Right cardiac atrium (tissue), 5 donors: ENCODE measurements at places on chromosomes 6 and 20. TPM values are rescaled to one million over a fixed set of nuclear protein-coding genes. Genes with fewer than 3 reads are reported as not detected.
A peak's percentile ranks its signal among the peaks of the same experiment; 100 is the strongest.

KCNQ5 gene
- total RNA-seq: 0.20 TPM

BNIP5 gene
- total RNA-seq: not detected

- no peak for DNase-seq
Observed at GRCh38 chr20:60518022-60518421, 559.8 kb downstream of the CDH26 start.

DNA sequence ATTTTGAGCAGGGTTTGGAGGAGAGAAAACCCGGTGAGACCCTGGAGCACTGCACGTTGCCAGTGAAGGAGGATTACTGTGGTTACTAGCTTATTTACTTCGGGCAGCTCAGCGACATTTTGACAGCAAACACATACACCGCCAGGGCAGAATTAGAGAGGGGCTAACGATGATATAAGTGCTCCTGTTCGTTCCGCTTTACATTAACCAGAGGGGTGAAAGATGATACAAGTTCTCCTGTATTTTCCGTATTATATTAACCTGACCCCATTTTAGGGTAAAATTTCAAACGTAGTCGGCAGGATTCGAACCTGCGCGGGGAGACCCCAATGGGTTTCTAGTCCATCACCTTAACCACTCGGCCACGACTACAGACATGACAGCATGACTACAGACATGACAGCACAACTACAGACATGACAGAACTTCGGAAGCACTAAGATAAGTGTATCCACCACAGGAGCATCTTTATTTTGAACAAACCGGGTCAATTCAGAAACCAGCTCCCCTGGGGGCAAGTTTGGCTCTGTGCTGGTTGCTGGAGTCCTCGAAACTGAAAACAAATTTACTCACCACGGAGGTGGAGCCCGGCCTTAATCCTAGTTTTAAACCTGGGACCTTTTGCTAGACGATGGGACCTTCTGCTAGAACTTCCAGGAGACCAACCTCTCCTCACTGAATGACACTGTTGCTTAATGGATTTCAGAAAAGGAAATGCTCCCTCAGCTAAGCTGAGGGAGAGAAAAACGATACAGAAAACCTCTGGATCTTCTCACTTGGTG lies 80.4 kb upstream of the ZNF184 start:
- no peak for DNase-seq

TNXB gene
- 182 TPM for total RNA-seq

DNA sequence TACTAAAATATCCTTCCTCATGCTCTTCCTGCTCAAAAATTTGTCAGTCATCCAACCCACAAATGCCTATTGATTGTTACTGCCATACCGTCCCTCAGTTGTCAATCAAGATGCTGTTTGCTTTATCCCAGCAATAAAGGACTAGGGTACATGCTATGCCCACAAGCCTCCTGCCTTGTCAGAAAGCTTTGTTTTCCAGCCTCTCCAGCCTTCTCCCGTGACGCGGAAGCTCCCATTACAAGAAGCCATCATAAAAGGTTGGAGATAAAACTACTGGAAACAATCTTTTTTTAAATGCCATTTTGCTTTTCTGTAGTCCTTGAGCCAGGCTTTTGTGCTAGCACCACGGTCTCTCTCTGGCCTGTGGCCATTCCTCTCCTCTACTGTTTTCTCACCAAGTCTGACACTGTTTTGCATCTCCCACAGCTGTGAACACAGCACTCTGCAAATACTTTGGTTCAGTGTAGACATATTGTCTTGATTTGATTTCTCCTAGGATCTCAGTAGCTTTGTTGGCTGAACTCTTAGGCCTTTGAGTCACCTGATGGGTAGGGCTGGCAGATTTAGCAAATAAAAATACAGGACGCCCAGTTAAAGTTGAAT lies 495.7 kb upstream of the JARID2 start:
- no peak for DNase-seq

DNA sequence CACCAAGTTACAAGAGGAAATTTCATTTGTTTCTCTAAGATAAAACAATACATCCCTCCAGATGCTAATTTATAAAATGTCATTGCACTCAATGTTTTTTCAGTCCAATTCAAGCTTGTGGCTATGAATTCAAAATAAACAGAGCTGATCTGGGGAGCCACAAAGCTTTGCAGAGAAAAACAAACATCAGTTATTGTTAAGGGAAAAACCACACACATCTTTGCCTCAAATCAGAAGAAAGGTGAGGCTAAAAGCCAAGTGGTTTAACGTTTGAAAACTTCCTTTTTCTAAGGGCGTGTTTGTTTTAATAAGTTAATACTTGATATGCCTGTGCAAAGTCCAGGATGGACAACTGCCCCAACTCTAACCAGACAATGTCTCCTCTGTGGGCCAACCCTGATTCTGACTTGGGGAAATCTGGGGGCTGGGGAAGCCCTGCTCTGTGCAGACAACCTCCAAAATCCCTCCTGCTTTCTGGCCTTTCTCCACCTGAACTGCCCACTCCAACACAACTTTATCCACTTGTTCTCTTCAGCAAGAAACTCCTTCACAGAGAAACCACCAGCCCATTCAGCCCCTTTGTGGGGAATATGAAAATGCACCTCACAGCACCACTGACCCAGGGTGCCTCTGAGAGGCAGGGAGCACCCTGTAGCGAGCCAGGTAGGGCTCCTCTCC lies 44.6 kb upstream of the NT5E start:
- no peak for DNase-seq

GRCh38 chr6:166779381-166779780 lies 152.3 kb upstream of the RPS6KA2 start:
- DNase-seq: no peak

- DNase-seq: no peak
Observed at GRCh38 chr20:11497545-11497944, 420.1 kb upstream of the BTBD3 start.

GRCh38 chr6:16471222-16471909 lies 233.0 kb downstream of the GMPR start:
- no peak for DNase-seq

GRCh38 chr6:157982102-157982562 lies 469 bp downstream of the SYNJ2 start:
- DNase-seq: peak; percentile 80

PCNA gene
- total RNA-seq: 36.8 TPM

- no peak for DNase-seq
Observed at GRCh38 chr6:105135056-105135455, 44.8 kb downstream of the POPDC3 start.

- no peak for DNase-seq
Observed at GRCh38 chr20:64036346-64037198, 590 bp downstream of the C20orf204 start.

TPD52L1 gene
- 14.9 TPM for total RNA-seq

- DNase-seq: no peak
Observed at GRCh38 chr20:53929974-53930650, 140.3 kb downstream of the BCAS1 start.

NFATC2 gene
- total RNA-seq: 6.8 TPM

ATP9A gene
- total RNA-seq: 20.3 TPM

DNA sequence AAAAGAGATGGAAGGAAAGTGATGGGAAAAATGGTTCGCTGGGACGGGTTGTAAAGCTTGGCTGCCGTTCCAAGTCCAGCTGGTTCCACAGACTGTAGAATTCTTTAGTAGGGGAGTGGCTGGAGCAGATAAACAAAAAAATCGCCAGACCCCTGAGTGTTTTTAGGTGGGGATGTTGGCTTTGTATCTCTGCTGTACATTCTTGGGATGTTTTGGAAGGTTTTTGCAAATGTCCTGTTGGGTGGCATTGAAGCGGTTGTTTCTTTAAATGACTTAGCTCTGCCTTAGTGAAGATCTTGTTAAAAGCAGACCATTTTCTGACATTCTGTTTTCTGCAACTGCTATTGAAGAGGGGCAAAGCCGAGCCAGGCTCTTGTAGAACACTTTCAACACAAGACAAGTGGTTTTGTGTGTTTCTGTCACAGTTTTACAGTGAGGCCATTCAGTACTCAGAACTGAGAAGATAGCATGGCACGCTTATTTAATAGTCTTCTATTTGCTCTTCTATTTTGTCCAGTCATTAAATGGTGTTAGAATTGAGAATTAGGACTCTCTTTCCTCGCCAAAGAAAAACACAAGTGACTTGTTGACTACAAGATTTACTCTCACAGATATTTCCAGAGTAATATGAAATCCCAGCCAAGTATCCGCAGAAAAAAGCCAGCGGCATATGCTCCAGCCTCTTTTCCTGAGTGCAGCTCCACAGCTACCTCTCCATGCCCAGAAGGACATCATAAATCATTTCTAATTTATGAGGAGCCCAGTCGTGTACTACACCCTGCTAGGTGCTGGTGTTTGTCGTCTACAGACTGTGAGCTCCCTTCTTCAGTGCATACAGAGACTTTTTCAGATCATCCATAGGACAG lies 65.8 kb downstream of the PHACTR2 start:
- peak; percentile 26 for DNase-seq

KCNB1 gene
- total RNA-seq: 1.6 TPM

DNA sequence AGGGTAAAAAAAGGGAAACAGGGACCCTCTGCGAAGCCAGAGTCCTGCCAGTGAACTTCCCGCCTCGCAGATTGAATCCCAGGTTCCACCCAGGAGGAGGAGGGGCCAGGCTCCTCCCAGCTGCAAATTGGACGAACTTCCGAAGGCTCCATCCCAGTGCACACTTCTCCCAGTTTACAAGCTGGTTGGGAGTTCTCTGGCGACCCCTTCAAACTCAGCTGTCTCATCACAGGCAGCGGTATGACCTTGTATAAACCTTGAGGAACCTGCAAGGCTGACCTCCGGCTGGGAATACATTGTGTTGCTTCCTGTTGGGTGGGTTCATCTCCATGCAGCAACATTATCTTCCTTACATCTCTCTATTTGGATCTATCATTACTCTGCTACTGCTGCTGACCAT lies 962.7 kb downstream of the GRIK2 start:
- no peak for DNase-seq

GRCh38 chr6:155975506-155975905 lies 519.9 kb upstream of the NOX3 start:
- DNase-seq: no peak

PGBD1 gene
- total RNA-seq: 3.6 TPM

- no peak for DNase-seq
Observed at GRCh38 chr6:31171931-31172905, 1.7 kb upstream of the POU5F1 start.

- DNase-seq: peak; percentile 76
Observed at GRCh38 chr20:37395921-37396415, 50.0 kb downstream of the SRC start.

DNA sequence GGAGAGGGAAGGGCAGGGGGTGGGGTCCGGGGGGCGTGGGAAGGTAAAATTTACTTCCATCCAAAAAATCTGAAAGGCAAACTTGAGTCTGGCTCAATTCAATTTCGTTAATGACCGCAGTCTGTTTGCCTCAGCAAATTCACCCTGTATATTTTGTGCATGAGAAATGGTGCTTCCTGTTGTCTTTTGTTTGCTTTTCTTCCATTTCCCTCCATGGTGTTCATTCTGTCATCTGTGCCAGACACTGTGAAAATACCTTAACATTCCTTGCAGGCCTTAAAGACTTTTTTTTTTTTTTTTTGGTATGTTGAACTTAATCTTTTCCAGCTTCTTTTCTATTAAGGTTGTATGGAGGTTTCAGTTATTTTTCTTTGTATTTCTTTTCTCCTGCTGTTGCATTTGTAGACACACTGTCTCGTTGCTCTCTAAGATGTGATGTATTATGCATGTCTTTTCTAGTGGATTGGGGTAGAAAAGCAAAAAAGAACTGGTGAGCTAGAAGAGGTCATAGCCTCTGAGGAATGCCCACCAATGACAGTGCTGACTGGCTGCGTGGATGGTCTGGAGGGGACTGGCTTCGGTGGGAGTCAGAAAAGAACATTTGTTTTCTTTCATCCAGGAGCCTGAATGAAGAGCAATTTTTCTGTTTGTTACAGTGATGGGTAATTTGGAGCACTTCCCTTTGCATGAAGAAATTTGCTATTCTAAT lies 585.0 kb upstream of the MAP3K7 start:
- no peak for DNase-seq

FBXO9 gene
- 118 TPM for total RNA-seq

STX16 gene
- 33.6 TPM for total RNA-seq

HSPA1L gene
- total RNA-seq: 1.9 TPM

PHF10 gene
- total RNA-seq: 60.9 TPM

DEFB132 gene
- total RNA-seq: not detected

- DNase-seq: peak; percentile 34
Observed at GRCh38 chr6:41503827-41504465, 42.2 kb upstream of the FOXP4 start.

GRCh38 chr20:3812975-3813847 lies 7.1 kb upstream of the AP5S1 start:
- DNase-seq: no peak

MLN gene
- not detected for total RNA-seq

- DNase-seq: no peak
Observed at GRCh38 chr6:47245745-47246371, 63.8 kb downstream of the TNFRSF21 start.

COL9A3 gene
- 5.7 TPM for total RNA-seq

HAO1 gene
- total RNA-seq: not detected

- DNase-seq: no peak
Observed at GRCh38 chr20:41540918-41541317, 77.3 kb downstream of the CHD6 start.

- no peak for DNase-seq
Observed at GRCh38 chr20:54078296-54078984, 8.0 kb upstream of the BCAS1 start.

DNA sequence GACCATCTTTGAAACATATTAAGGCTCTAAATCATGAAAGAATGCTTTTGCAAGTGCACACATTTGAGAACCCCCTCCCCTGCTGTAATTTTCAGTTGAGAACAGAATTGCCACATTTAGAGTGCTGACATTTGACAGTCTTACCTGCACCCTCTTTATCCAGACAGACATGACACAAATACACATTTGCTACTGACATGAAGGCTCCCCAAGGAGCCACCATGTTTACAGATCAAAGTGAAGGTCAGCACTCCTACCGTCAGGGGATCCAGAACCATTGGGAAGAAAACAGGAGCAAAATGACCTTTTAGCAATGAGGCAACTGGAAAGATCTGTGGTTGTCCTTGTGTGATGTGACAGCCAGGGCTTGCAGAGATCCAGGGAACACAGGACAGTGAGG lies 315.4 kb upstream of the CNR1 start:
- DNase-seq: no peak

DNA sequence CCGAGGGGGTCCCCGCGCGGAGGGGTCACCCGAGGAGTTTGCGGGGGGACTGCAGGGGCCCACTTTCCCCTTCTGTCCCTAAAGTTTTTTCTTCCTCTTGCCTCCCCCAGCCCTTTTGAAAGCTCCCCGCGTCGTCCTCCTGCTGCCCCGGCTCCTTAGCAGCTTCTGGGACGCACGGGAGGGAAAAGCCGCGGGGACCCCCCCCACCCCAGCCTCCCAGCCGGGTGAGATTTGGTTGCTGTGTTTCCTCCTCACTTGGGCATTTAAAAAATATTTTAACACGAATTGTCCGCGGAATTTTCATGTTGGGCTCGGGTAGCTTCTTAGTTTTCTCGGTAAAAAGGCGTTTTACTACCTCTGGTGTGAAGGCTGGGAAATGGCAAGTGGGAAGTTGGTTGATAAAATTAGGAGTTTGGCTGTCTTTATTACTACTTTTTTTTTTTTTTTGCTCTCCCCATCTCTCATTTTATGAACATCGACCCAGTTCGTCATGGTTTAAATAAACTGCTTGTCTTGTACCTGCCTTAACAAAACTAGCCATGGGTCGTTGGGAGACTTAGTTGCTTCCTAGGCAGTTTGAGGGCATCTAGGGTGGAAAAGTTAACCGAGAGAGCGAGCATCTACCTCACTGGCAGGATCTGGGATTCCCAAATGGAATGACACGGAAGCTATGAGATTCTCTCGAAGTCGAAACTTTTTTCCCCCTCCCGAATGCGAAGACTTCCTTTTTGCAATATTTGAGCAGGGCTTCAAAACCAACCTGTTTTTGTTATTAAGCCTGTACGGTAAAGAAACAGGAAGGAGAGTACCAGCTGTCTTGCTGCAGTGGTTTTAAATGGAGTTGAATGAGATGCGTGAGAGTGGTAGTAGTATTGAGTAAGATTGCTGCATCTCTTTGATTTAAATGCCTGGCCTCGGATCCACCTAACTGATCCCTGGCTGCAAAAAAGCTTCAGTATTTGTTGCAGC lies 868 bp downstream of the NCOA3 start:
- no peak for DNase-seq
